Right ventricle myocardium superior (tissue), 1 donor: ENCODE measurements at places on chromosomes 3 and 15.

DNA sequence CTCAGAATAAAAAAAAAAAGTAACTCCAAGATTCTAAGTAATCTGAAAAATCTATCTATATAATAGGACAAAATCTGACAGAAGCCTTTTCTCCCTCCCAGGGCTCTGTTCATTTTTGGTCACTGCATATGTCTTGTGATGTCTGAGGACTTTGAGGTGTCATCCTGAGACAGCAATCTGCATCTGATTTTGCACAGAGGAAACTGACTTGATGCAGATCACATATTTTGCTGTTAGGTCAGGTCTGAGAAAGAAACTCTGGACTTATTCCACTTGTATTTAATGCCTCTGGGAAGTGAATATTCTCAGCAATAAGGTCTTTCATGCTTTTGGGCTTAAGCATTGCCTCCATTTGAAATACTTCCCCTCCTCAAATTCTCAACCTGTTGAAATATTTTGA lies 295.2 kb upstream of the THBS1 start:
- no peak for DNase-seq

- no peak for DNase-seq
These were observed 1.0 kb downstream of the C3orf80 start for GRCh38 chr3:160226026-160226907.

GRCh38 chr15:89197503-89197971 lies 23.8 kb downstream of the RLBP1 start:
- DNase-seq = no peak

DNA sequence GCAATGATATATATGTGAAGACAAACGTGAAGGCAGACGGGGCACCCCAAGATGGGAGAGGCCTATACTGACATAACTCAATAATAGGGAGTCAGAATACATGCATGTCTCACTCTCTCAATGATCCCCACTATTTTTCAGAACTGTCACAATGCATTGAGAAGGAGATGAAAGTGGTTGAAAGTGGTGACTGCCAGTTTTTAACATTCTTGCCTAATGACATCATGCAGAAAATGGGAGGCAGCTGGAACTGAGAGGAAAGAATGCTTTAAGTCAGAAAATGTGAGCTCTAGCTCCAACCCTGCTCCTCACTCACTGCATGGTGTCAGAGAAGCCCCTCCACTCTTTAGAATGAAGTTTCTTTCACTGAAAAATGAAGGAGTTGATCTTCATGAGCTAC lies 55.3 kb upstream of the P2RY1 start:
- no peak for DNase-seq

DNA sequence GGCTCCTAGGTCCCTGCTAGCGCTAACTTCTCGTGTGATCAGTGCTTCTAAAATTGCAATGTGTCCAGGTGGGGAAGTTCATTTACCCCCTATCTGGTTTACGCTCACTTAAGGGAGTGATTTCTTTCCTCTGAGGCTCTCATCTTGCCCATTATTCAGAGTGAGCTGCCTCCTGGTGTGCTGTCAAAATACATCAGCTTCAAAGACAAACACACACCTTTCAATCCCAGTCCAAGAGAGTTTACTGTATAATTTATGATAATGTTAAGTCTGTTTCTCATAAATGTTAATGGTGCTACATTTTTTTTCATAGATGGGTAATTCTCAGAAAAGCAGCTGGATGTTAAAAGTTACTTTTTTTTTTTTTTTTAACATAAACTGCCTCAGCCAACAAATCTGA lies 112.3 kb downstream of the RORA start:
- no peak for DNase-seq

GRCh38 chr3:160828880-160829279 lies 72.8 kb downstream of the PPM1L start:
- no peak for DNase-seq

GRCh38 chr15:56994280-56994679 lies 75.8 kb downstream of the TCF12 start:
- no peak for DNase-seq
